Foreskin keratinocyte (primary cell): ENCODE measurements at places on chromosomes 2 and 18. TPM values are rescaled to one million over a fixed set of nuclear protein-coding genes. Genes with fewer than 3 reads are reported as not detected.

- DNase-seq = no peak
Measured at GRCh38 chr2:32838418-32838817, 108.3 kb upstream of the LTBP1 start.

DNA sequence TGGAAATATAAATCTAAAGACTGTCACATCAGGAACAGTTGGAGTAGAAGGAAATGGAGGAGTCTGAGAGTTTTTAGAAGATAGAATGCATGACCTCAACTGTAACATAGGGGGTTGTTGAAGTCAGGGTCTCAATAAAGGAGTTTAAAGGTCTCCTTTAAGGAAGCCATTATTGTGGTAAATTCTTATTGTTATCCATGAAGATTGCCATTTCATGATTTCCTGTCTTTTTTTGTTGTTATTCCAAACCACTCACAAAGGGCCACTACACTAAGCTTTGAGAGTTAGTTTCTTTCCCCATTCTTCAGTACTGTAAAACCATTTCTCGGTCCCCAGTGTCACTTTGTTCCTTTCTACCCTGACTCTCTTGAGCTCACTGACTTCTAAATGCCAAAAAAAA lies 134.0 kb downstream of the DTNA start:
- DNase-seq = no peak

NDC80 gene
- total RNA-seq = 27.8 and 34.1 TPM in 2 replicates

ABCG5 gene
- total RNA-seq = not detected in 2 replicates

ASIC4 gene
- not detected in 2 replicates for total RNA-seq

CXCR1 gene
- total RNA-seq = 0.28 and 0.41 TPM in 2 replicates

SLC14A1 gene
- 0.25 TPM in 1 of 2 replicates, not detected in the other for total RNA-seq

REG3A gene
- total RNA-seq = not detected in 2 replicates
